Activated CD4-positive, alpha-beta T cell treated with anti-CD3 and anti-CD28 coated beads, Interleukin-2, Interleukin-4, amounts not matched to agents 100 ng/mL and 50 ng/mL, durations not matched to agents 16 hours and 8 hours (primary cell): ENCODE measurements at places on chromosomes 16 and 17.

- DNase-seq, result no peak
Observed at GRCh38 chr17:72075995-72076677, 44.7 kb upstream of the SOX9 start.

GRCh38 chr16:19861811-19862327 is 22.8 kb downstream of the GPRC5B start:
- DNase-seq, result no peak

DNA sequence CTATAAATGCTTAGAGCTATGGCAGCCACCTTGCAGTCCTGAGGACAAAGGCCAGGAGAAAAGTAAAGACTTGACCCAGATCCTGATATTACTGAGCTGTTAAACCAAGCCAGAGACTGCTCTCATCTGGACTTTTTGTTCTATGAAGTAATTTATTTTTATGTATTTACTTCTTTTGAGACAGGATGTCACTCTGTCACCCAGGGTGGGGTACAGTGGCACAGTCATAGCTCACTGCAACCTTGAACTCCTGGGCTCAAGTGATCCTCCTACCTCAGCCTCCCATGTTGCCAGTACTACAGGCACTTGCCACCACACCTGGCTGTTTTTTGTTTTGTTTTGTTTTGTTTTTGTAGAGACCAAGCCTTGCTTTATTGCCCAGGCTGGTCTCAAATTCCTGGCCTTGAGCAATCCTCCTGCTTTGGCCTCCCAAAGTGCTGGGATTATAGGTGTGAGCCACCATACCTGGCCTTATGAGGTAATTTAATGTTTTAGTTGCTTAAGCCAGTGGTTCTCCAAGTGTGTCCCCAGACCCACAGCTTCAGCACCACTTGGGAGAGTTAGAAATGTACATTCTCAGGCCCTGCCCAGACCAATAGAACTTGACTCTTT is 112.1 kb downstream of the COPRS start:
- DNase-seq, result no peak

DNA sequence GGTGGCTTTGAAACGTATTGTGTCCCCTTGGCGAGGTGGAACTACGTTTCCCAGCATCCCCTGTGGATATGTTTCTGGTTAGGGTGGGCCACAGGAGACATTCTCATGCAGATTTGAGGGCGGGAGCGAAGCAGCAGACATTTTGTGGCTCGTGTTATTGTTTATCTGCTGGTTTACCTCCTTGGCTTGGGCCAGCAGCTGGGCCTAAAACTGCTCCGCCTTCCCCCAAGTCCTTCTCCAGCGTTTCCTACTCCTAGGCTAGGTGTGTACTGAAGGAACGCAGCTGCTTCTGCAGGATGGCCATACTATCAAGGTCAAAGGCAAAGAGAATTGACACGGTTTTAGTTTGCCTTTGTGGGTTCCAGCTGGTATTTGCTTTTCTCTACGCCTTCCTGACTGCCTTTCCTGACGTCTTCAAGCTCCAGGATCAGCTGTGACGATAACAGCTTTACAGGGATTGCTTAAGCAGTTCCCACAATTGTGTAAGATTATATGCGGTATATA is 17.2 kb upstream of the WSB1 start:
- DNase-seq, result no peak

- DNase-seq, result no peak
Observed at GRCh38 chr17:63624531-63624880, 2.3 kb downstream of the MAP3K3 start.

GRCh38 chr16:31090540-31090939 is 1.8 kb upstream of the PRSS53 start:
- DNase-seq, result no peak

- peak; percentile 41 for DNase-seq
Observed at GRCh38 chr17:38605841-38606645, at the start of gene SRCIN1. TSS of gene SRCIN1 (minus strand) at chr17:38605952. CDS start at chr17:38605705, 247 bp downstream.

DNA sequence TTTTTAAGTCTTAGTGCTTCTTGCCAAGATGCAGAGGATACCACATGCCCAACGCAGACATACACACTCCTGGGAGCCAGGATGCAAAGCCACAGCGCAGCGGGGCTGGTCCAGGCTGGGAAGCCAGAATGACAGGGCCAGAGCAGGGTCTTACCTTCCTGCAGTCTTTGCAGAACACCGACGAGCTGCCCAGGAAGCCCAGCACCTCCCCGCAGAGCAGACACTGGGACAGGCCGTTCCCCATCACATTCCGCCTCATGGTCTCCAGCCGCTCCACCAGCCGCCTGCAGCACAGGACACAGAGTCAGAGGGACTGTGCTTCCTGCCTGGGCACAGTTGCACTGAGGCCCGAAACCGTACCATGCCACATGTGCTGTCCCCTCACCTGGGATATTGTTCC is 33.3 kb downstream of the RPH3AL start:
- no peak for DNase-seq

GRCh38 chr16:14205666-14206065 is 134.5 kb downstream of the MRTFB start:
- peak; percentile 34 for DNase-seq

- DNase-seq, result no peak
Observed at GRCh38 chr17:72545766-72546165, 424.9 kb downstream of the SOX9 start.

DNA sequence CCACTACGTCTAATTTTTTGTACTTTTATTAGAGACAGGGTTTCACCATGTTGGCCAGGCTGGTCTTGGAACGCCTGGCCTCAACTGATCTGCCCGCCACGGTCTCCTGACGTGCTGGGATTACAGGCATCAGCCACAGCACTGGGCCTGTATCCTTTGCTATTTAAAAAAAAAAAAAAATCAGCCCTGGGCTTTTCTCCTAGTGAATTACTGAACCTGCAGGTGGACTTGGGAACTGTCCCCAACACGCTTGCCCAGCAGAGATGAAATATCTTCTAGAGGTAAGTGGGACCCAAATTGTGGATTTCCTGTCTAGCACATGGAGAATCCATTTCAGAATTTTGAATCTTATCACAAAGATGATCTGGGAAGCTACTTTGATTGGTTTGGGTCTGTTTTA is 14.8 kb downstream of the CNOT1 start:
- no peak for DNase-seq

- peak; percentile 89 for DNase-seq
Observed at GRCh38 chr17:74779948-74780400, 3.8 kb upstream of the NAT9 start.

DNA sequence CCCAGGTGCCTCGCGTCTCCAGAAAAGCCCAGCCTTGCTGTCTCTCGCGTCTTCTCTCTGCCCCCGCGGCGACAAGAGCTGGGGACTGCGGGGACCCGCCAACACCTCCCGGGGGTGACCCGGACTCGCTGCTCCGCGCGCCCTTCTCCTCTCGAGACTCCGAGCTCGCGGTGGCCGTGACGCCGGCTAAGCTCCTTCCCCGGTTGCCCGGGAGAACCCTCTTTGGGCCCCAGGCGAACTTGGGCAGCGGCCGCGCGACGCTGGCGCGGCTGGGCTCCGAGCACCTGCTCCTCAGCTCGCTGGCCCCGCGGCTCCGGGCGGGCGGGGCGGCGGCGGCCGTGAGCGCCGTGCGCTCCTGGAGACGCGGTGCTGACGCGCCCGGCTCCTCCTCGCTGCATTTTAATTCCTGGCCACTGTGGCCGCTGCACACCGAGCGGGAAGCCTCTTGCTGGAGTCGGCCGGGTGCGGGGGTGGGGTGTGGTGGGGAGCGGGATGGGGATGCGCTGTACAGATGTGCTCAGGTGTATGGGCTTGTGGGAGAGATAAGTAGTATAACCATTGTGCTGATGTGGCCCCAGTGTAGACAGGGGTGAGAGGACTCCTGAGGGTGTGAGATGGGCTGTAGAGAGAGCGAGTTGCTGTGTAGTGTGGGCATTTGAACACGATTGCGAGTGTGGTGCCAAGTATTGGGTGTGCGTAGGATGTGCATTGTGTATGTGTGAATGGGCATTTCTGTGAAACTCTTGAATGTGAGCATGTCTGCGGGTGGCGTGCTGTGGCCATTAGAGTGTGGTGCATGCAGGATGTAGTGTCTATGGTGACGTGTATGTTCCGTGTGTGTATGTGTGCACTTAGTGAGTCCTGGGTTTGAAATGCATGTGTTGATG is at the start of gene ASIC2:
ASIC2 (minus strand) TSS at position 315 of the 887 bp plus-strand sequence.
- DNase-seq, result no peak

- no peak for DNase-seq
Observed at GRCh38 chr16:19659554-19659953, 58.5 kb downstream of the KNOP1 start.

GRCh38 chr17:80832266-80832676 is 159.4 kb upstream of the CHMP6 start:
- no peak for DNase-seq

- peak; percentile 24 for DNase-seq
Observed at GRCh38 chr17:77501101-77501566, 360.4 kb downstream of the SEC14L1 start.

DNA sequence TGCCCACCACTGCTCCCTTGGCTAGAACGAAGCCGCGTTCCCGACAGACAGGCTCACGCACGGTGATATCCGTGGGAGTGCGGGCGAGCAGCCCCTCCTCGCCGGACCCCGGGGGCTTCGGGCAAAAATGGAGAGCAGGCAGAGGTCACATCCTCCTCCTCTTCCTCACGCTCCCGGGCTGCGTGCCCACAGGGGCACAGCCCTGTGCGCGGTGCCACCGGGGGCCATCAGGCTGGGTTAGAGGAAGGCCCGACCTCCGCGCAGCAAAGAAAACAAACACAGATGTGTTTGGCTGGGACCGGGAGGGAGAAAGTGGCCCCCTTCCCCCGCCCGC is 519 bp upstream of the NTN1 start:
- no peak for DNase-seq

GRCh38 chr17:41251261-41251660 is 1.8 kb downstream of the KRTAP9-4 start:
- no peak for DNase-seq

- DNase-seq, result peak; percentile 97
Observed at GRCh38 chr17:82698065-82698973, at the start of gene RAB40B. TSS of gene RAB40B (minus strand) at chr17:82698698. CDS start at chr17:82698596, 102 bp downstream.

DNA sequence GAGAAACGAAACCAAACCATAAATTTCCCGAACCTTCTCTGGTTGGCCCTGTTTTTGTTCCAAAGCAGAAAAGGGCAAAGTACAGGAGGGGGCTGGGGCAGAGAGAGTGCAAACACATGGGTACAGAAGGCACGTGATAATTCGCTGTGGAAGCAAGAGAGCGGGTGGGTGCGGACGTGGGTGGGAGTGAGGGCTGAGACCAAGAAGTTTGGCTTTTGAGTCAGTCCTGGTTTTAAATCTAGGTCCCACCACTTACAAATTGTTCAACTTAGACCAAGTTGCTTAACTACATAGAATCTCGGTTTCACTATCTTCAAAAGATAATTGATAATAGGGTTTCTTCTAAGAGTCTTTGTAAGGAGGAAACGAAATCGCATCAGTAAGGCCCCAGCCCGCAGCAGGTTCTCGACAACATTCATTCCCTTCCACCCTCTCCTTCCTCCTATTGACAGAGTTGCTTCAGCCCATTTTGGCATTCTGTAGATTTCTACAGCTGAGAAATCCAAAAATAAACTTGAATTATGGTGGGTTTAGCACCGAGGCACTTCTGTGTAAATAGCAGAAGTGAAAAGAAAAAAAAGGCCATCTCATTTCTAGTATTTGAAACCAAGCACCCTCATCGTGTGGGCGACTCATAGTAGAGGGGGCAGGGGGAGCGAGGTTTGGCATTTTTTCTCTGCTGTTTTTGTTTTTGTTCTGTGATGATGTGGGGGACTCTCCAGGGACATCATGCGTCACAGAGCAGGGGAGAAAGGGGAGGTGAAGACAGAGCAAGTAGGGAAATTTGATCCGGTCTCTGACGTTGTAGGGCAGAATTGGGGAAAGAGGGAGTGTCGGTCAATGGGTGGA is 33.6 kb upstream of the CCR7 start:
- DNase-seq, result peak; percentile 81

- DNase-seq, result no peak
Observed at GRCh38 chr16:85005285-85006069, 5.9 kb downstream of the ZDHHC7 start.

DNA sequence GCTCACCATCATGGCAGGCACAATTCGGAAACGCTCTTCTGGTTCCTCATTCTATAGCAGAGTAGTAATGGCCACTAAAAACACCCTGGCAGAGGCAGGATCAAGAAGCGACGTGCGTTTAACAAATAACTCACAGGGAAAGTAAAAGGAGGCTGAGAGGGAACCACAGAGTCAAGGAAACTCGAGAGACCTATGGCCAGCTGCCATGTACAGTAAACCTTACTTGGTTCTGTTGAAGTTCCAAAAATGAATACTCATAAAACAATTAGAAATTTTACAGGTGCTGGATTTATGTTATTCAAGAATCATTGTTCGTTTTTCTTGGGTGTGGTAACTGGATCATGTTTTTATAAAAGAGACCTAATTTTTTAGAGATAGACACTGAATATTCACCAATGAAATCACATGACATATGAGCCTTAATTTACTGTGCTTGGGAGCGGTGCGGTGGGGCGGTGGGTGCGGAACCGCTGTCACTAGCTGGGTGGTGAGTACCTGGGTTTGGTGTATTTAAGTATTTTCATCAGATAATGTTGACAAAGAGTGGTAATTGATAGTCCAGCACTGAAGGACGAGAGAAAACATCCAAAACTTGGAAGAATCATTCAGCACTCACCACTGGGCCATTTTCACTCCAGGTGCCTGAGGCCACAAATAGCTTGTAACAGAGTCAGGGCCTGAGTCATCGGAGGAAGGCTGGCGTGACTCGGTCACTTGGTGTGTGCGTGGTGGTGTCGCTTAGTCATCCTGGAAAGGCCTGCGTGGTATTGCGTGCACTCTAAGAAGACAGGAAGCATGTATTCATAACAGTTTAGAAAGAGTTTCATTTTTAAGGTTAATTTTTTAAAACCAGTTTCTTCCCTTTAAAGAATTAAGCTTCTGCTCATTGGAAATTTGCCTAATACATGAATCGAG is 135.4 kb upstream of the CHMP6 start:
- DNase-seq, result peak; percentile 96

DNA sequence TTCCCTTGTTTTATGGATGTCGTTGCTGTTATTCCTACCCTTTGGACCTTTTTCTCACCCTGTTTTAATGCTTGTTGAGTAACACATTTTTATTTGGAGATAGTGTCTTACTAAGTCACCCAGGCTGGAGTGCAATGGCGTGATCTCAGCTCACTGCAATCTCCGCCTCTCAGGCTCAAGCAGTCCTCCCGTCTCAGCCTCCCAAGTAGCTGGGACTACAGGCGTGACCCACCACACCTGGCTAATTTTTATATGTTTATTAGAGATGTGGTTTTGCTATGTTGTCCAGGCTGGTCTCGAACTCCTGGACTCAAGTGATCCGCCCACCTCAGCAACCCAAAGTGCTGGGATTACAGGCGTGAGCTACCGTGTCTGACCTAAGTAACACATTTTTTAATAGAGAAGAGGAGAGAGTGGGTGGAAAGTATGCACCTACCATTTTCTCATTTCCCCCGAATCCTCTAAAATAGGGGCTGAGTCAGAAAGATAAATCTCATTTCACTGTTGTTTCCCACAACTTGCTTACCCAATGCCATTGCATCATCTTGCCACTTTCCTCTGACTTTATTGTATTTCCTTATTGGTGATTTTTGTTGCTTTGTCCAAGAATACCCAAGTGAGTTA is 7.0 kb downstream of the DHX40 start:
- DNase-seq, result peak; percentile 72
